ENCODE measurements at places on chromosomes 5 and 9. TPM values are rescaled to one million over a fixed set of nuclear protein-coding genes. Genes with fewer than 3 reads are reported as not detected.

SMIM27 gene
- total RNA-seq: 20.9 TPM

HAPLN1 gene
- total RNA-seq: not detected

SLC34A3 gene
- total RNA-seq: not detected

OLFM1 gene
- not detected for total RNA-seq

RALGDS gene
- 62.4 TPM for total RNA-seq

TAF11L10 gene
- total RNA-seq: not detected

LNPEP gene
- total RNA-seq: 101 TPM

RASEF gene
- total RNA-seq: not detected

TXNDC8 gene
- total RNA-seq: not detected

GABRA1 gene
- not detected for total RNA-seq

SEMA6A gene
- total RNA-seq: 0.61 TPM

FOXD4L3 gene
- total RNA-seq: 0.22 TPM

ZNF608 gene
- total RNA-seq: 17.4 TPM

DMRT2 gene
- total RNA-seq: not detected

CNTNAP3 gene
- 0.94 TPM for total RNA-seq

C9orf40 gene
- 5.8 TPM for total RNA-seq

HTR4 gene
- total RNA-seq: not detected

SPINK6 gene
- total RNA-seq: not detected

SHISAL2B gene
- not detected for total RNA-seq

BTNL3 gene
- total RNA-seq: not detected

ANKRD33B gene
- total RNA-seq: 23.4 TPM

IFNA13 gene
- total RNA-seq: not detected

SPATA31C1 gene
- not detected for total RNA-seq

WDR31 gene
- total RNA-seq: 0.62 TPM

ENHO gene
- total RNA-seq: not detected

SAXO1 gene
- total RNA-seq: not detected

SHOC1 gene
- not detected for total RNA-seq

ADAMTS6 gene
- total RNA-seq: 12.3 TPM

TBCA gene
- total RNA-seq: 94.8 TPM

PCDHGC4 gene
- total RNA-seq: 0.42 TPM

TNFSF8 gene
- 1.9 TPM for total RNA-seq

FSD1L gene
- 9.8 TPM for total RNA-seq

HRH2 gene
- not detected for total RNA-seq

NR5A1 gene
- total RNA-seq: not detected

HBEGF gene
- total RNA-seq: 0.61 TPM

FOCAD gene
- total RNA-seq: 13.8 TPM

GFM2 gene
- 22.6 TPM for total RNA-seq

RPL7A gene
- total RNA-seq: 2,407 TPM

MTX3 gene
- 22.0 TPM for total RNA-seq

DEPDC1B gene
- 0.25 TPM for total RNA-seq

PCDHB8 gene
- total RNA-seq: not detected

GGTA1 gene
- total RNA-seq: not detected

CAMK4 gene
- 5.2 TPM for total RNA-seq

GABRA6 gene
- not detected for total RNA-seq

FST gene
- total RNA-seq: not detected

Measured in B cell (primary cell).